Stimulated activated CD4-positive, alpha-beta T cell treated with anti-CD3 and anti-CD28 coated beads, Interleukin-15, amount 100 ng/mL, for 1 hour (primary cell): ENCODE measurements at places on chromosomes 2 and 18.

- DNase-seq = no peak
These were observed 128.8 kb upstream of the HAAO start for GRCh38 chr2:42921147-42921520.

DNA sequence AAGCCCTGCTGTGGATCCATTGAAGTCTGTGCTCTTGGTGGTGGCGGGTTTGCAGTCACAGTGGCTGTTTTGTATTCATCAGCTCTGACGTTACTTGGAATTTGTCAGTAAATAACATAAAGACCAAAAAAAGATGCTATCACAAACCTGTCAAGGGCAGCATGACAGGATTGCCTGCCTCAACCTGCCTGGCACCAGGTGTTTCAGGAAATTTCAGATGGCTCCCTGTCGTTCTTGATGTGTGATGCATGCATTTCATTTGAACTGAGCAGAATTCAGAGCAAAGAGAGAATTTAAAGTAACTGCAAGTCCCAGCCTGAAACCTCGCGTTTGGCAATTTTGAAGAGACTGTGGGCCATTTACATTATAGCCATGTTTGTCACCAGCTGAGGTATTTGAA, 50.3 kb upstream of the EPC2 start:
- DNase-seq = no peak

DNA sequence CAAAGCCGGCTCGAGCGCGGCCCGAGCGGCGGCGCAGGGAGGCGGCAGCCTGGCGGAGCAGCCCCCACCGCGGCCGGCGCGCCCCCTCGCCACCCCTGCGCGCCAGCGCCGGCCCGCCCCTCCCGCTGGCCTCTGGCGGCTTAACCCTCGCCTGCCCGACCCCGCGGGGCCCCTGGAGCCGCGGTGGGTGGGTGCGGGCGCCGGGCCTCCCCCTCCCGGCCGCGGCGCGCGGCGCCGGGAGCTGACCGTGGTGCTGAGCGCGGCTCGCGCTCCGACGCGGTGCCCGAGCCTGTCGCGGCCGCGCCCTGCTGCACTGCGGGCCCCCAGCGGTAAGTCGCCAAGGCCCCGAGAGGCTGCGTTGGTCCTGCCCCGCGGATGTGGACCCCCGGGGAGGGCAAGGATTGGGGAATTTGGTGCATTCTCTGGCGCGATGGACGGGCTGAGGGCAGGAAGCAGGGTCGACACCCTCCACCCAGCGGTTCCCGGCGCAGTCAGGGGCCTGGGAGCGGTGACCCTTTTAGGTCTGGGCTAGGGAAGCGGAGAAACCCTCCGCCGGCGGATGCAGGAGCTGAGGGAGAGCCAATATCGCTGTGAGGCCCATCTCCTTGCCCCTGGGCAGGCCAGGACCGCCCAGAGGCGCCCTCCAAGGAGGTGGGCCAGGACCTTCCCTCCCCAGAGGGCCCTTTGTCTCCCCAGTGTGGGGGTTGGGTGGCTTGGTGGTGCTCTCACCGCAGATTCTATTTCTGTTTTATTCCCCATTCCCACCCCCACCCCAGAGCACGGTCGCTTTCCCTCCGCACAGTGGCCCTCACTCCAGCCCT, 923 bp downstream of the AMER3 start:
- no peak for DNase-seq

GRCh38 chr2:54574860-54575247, 118.7 kb downstream of the SPTBN1 start:
- no peak for DNase-seq

GRCh38 chr2:236855866-236856847, 229.5 kb upstream of the COPS8 start:
- DNase-seq = no peak
